ENCODE measurements at places on chromosomes 6 and 20.

GRCh38 chr6:116057766-116058165 lies 2.9 kb downstream of the FRK start:
- no peak for DNase-seq

- no peak for DNase-seq
Observed at GRCh38 chr6:108123946-108124345, 41.9 kb upstream of the NR2E1 start.

- DNase-seq = no peak
Observed at GRCh38 chr20:15835811-15836210, 737.4 kb downstream of the KIF16B start.

- no peak for DNase-seq
Observed at GRCh38 chr6:82766476-82766875, 299.2 kb downstream of the UBE3D start.

- DNase-seq = peak; percentile 90
Observed at GRCh38 chr6:31680226-31681134, at the start of gene LY6G5C. Gene LY6G5C, minus strand, starts transcription at chr6:31681067. Its CDS starts 694 bp downstream, at chr6:31680373.

GRCh38 chr6:15763837-15764236 lies 101.0 kb upstream of the DTNBP1 start:
- no peak for DNase-seq

DNA sequence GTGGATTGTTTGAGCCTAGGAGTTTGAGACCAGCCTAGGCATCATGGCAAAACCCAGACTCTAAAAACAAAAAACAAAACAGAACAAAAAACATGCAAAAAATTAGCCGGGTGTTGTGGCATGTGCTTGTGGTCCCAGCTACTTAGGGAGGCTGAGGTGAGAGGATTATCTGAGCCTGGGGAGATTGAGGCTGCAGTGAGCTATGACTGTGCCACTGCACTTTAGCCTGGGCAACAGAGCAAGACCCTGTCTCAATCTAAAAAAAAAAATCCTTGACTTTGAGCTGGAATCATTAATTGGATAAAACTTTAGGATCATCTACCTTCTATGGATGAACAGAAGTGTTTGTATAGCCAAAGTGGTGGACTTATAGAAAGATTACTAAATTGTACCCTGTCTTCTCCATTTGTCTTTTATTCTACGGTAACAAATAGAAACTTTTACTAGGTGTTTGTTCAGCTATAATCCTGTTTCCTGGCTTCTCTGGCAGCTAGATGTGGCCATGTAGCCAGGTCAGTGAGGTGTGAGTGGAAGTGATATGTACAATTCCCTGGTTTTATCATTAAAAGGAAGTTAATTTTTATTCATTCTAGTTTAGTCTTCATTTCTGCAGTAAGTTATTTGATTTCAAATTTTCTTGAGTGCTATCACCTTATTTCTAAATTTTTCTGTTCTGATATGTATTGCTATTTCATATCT lies 108.3 kb upstream of the RNF24 start:
- DNase-seq = no peak

- no peak for DNase-seq
Observed at GRCh38 chr20:48544402-48545339, 283.1 kb downstream of the PREX1 start.

GRCh38 chr20:61611401-61612180 lies 359.5 kb downstream of the CDH4 start:
- no peak for DNase-seq

DNA sequence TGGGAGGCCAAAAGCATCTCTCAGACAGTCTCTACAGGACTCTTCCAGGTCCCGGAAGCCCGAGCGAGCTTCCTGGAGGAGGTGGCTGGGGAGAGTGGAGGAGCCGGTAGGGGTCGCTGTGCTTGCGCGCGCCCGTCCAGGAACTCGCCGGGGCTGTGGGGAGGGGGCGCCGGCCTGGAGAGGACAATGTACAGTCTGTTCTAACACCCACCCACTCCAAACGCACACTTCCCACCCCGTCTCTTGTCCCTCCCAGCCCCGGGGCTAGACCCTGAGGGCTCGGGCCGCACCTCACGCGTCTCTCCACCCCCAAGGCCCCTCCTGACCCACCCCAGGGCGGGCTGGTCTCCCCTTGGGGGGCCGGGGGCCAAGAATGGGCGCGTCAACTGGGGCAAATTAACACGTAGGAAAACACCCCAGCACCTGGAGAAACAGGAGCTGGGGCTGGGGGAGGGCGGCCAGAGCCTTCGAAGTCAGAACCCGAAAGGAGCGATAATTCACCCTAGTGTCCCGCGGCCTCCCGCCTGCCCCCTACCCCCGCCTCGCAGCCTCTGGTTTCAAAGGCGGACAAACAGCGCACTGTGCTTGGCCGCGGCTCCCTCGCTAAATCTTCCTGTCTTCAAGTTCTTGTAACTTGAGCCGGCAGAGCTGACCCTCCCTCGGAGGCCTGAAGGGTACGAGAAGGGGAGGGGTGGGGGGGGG lies 103.2 kb upstream of the FOXP4 start:
- peak; percentile 93 for DNase-seq

GRCh38 chr6:7135755-7136154 lies 28.0 kb downstream of the RREB1 start:
- no peak for DNase-seq

- peak; percentile 64 for DNase-seq
Observed at GRCh38 chr6:43717822-43718221, 30.2 kb upstream of the MRPS18A start.

- DNase-seq = no peak
Observed at GRCh38 chr6:25743868-25744267, 10.7 kb upstream of the SLC17A4 start.

DNA sequence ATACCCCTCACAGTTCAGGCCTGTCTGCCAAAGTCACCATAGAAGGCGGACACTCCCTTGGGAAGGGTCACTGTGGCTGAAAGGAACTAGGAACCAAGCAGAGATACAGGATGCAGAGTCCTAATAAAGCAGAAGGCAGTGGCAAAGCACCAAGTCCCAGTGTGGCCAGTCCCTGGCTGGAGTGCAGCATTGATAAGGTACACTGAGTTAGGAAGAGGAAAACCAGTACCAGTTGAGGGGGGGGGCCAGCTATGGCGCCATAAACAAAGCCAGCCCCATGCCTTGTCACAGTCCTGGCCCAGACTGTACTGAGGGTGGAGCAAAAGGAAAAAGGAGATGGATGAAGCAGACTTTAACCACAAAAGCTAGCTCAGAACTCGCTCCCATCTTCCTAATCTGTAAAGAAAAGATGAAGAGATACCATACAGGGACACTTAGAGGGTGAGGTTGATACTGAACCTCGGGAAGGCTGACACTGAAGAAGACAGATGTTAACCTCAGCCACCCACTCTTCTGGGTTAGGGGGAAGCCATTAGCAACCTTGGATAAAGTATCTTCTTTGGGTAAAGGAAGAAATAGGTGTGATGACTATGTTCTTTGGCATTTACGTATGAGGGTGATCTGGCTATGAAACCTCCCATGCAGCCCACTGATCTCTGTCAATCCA lies 7.8 kb downstream of the ABHD12 start:
- DNase-seq = no peak

- DNase-seq = no peak
Observed at GRCh38 chr6:105785066-105785811, 300.9 kb upstream of the PRDM1 start.
